Activated CD8-positive, alpha-beta memory T cell treated with anti-CD3 and anti-CD28 coated beads for 48 hours (primary cell): ENCODE measurements at places on chromosomes 6 and 20.

DNA sequence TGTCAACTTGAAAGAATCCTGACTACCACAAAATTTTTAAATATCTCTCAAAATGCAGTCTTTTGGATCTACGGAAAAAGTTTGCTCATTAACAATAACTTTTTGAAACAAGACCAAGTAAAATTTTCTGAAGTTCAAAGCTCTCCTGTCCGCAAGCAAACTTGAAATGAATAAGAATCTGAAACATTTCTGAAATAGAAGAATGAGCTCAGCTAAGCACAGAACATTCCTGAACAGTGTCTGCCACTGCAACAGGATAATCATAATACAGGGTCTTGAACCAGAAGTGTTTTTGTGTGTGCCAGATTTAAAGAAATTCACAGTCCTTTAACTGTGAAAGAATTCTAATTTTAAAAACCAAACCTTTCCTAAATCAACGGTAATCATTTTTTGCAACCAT, 49.1 kb upstream of the TASP1 start:
- DNase-seq, result no peak

GRCh38 chr6:42901538-42901957, 14.3 kb upstream of the PTCRA start:
- DNase-seq, result peak; percentile 31

DNA sequence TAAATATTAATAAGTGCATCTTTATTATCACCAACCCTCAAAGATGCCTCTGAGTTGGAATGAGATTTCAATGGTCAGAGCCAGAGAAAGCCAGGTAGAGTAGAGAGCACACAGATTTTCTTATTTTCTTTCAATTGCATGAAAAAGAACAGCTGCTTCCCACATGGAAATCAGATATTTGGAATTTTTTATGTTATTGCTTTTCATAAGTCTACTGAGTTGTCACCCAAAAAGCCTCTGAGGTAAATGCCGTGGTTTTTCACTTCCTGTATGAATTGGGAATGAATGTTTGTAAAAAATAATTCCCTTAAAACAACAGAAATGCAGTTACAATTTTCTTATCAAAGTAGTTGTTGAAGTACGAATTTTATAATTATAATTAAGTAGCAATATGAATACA, 563.1 kb downstream of the RFPL4B start:
- DNase-seq, result no peak

- DNase-seq, result no peak
Observed at GRCh38 chr6:170545405-170545804, 7.7 kb downstream of the PSMB1 start.

DNA sequence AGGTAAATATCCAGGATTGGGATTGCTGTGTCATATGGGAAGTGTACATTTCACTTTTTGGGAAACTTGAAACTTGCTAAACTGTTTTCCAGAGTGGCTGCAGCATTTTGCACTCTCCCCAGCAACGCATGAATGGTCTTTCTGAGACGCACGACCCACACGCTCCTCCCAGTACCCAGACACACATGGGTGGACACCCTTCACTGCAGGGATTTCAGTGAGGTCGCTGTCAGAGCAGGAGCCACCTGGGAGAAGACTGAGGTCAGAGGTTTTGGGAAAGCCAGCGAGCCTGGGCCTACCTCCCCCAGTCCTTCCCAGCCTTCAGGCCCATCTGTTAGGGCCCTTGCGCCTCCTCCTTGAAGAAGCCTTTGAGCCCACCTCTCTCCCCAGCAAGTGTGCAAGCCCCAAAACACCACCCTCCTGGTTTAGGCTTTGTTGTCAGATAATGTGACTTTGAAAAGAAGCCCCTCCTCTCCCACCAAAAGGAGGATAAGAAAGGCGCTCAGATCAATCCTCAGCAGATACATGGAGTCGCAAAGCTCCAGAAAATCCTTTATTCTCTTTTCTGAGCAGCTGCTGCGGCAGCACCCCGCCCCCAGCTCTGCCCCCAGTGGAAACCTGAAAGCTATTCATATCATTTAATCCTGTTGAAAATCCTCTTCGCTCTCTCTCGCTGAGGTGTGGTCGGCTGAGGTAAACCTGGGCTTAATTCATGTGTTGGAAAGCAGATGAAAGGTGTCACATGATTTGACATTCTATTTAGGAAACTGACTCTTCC, 12.7 kb upstream of the JAG1 start:
- DNase-seq, result no peak

DNA sequence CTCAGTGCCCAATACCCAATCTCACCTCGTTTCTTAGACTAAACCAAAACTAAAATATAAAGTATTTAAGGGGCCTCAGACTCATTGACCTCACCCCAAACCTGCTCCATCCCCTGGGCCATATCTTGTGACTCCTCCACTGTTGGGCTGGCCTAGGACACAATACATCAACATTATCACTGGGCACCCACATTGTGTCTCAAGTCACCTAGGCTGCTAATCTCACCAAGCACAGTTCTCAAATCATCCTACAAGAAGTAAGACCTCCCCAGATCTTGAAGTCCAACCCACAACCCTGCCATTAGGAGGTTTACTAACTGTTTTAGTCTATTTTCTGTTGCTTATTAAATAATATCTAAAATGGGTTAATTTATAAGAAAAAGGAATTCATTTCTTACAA, 96.2 kb downstream of the CRYBG1 start:
- DNase-seq, result no peak

DNA sequence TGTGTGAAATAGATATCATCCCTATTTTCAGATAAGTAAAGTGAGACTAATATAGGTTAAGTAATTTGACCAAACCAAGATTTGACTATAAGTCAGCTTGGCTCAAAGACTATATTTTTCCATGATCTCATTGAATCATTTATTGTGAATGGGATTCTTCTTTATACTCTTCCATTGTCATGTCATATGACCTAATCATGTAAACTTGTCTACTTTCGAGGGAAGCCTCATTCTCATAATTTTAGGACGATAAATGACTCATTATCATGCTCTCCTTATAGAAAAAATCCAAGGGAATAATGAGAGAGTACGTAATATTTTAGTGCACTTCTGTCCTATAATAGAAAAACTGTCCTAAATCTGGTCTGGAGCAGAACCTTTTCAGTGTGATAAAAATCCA, 40.9 kb upstream of the CCN6 start:
- no peak for DNase-seq

DNA sequence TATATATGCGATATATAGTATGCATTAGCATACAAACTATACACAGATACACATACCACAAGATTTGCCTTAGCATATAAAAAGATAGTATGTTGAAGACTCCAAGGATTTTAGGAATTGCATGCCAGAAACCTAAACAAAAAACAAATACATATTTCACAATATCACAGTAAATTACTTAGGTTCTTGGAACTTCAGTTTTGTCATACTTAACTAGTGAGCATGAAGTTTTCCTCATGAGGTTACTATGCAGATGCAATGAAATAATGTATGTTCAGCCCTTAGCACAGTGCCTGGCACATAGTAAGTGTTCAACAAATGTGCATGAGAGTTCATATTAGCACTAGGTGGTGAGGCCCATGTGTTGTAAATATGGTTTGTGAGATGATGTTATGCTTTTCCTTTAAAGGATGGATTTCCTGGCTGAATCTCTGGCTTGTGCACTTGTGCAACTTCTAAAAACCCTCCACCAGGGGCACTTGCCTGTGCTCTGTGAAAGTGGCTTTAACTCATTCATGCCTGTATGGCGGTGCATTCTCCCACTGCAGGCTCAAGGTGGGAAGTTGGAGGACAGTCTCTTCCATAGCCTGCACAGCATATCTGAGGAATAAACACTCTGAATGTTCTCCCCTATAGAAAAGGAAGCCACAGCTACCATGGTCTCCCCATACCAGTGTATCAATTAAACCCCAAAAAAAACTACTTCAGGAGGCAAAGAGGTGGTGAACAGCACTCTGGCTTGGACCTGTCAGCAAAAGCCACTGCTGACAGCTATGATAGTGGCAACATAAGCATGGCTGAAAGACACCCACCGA, 624.1 kb upstream of the CDH4 start:
- no peak for DNase-seq
